ENCODE measurements at places on chromosomes 4 and X.

- DNase-seq: no peak
Measured at GRCh38 chr4:149008415-149009025, 566.3 kb upstream of the NR3C2 start.

DNA sequence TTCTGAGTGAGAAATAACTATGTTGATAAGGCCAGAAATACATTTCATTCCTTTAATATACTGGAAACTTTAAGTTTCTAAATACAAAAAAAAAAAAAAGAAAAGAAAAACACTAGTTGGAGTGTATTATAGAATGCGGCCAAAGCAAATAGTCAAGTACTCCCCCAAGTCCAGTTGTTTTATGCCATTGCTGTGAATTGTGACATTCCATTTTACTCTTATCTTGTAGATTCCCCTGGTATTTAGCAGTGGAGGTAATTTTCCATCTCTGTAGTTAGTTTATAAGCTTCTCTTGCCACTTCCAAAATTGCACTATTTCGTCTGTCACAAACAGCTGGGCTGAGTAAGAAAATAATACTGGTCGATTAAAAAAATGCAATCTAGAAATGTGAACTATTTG is 426.0 kb downstream of the PCDH18 start:
- DNase-seq: no peak

- DNase-seq: no peak
Measured at GRCh38 chr4:40164459-40164858, 32.4 kb upstream of the RHOH start.

- DNase-seq: no peak
Measured at GRCh38 chr4:19033816-19034733, 1012.5 kb upstream of the LCORL start.

- no peak for DNase-seq
Measured at GRCh38 chr4:89110541-89110985, 770 bp upstream of the TIGD2 start.

GRCh38 chrX:139267851-139268250 is 262.7 kb upstream of the F9 start:
- DNase-seq: no peak

DNA sequence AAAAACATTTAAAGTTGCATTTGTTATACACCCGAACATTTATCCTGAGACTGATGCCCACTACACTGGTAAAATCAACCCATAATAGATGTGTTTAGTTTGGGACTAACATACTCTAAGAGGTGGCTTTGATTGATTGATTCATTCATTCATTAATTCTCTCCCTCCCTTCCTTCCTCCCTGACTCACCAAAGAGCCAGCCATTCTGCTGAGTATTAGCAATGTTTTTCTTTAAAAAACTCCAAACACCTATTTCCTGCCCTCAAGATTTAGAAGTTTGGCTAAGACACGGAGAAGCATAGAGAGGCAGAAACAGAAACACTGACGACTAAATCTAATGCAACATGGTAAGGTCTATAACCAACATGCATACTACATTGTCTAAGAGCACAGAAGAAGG is 88.9 kb downstream of the RASL11B start:
- no peak for DNase-seq
